Skin of body (tissue), 3 donors: ENCODE measurements at places on chromosomes 1 and 21.

DNA sequence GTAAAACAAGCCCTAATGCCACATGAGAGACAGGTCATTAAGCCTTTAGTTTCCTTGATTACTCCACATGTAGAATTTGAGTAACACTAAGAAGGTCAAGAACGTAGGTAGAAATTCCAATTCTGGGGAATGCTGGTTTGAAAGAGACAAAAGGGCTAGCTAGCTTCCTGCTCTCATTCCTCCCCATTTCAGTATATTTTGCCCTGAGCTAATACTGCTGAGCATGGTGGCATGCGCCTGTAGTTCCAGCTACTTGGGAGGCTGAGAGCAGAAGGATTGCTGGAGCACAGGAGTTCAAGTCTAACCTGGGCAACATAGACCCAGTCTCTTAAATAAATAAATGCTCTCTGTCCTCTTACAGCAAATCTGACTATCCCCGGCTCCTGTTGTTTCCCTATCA is 12.8 kb downstream of the PRDX6 start:
- no peak for DNase-seq

DNA sequence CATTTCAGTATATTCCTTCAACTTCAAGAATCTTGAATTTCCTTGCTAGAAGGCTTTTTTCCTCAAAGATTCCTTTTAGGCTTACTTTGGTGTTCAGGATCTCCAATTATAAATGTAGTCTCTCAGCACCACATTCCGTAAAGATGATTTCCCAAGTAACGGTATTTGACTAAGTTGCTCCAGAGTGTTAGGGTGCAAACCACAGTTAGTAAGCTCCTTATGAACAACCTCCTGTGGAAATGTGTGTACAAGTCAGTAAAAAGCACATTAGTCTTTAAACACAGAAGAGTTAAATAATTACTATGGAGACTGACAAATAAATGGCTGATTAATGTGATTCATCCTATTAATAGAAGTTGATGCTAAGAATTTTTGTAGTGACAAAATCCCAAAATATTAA is 10.3 kb downstream of the DONSON start:
- no peak for DNase-seq

GRCh38 chr1:59422921-59423575 is 126.2 kb downstream of the FGGY start:
- DNase-seq, result no peak

GRCh38 chr1:30966690-30967369 is 58.3 kb upstream of the SDC3 start:
- no peak for DNase-seq

GRCh38 chr1:113040718-113041412 is 32.1 kb upstream of the LRIG2 start:
- no peak for DNase-seq

GRCh38 chr1:229454056-229454455 is 20.2 kb upstream of the ACTA1 start:
- DNase-seq, result no peak

- no peak for DNase-seq
Observed at GRCh38 chr21:33053951-33054350, 16.0 kb upstream of the OLIG1 start.

- no peak for DNase-seq
Observed at GRCh38 chr1:230064283-230064682, 2.8 kb upstream of the GALNT2 start.

- peak; percentile 19 for DNase-seq
Observed at GRCh38 chr1:87084244-87084836, 169.9 kb downstream of the HS2ST1 start.

DNA sequence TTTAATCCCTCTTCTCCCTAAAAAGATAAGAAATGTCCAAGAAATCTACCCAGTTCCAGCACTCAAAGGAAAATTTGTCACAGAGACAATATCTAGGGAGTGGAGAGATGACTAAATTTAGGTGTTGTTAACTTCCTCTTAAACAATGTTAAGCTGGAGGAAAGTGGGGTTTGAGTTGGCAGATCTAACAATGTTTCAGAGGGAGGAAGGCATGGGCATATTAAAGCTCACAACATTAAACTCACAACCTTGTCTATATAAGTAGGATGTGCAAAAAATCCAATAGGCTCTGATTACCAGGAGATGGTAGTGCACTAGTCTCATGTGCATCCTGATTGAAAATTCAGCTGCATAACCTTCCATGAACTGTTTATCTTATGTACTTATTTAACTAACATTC is 190.1 kb downstream of the BARHL2 start:
- no peak for DNase-seq

DNA sequence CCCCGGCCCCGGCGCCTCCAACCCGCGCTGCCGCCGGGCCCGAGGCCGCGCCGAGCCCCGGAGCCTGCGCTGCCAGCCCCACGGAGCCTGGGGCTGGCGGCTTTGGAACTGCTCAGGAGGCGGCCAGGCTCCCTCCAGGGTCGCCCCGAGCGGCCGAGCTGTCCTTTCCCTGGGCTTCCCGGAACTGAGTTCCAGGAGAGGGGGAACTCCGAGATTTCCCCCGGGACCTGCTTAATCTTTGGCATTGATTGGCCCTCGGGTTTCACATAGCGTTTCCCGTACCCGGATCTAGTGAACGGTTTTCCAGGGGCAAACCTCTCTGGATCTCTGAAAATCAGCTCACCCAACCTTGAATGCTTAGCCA is 504 bp downstream of the H6PD start:
- peak; percentile 18 for DNase-seq

DNA sequence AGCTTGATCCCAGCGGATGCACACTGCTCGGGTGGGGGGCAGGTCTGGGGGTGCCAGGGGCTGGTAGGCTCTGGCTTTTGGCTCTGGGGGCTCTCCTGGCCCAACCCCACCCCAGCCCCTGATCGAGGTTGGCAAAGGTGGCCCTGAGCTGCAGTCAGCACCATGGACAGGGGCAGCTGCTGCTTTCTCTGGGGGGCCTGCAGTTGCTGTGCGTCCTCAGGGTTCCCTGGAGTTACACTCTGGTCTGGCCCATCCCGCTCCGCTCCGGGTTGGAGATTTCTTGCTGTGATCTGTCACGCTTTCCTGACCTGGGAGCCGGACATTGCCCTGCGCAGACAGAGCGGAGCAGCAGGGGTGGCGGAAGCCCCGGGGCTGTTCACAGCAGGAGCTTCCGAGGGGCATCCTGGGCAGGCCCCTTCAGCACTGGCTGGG is 8.0 kb upstream of the PLCH2 start:
- DNase-seq, result no peak

GRCh38 chr1:17143760-17144159 is 24.5 kb upstream of the PADI2 start:
- DNase-seq, result no peak

GRCh38 chr1:232377494-232377770 is 252.5 kb downstream of the SIPA1L2 start:
- DNase-seq, result peak; percentile 7

DNA sequence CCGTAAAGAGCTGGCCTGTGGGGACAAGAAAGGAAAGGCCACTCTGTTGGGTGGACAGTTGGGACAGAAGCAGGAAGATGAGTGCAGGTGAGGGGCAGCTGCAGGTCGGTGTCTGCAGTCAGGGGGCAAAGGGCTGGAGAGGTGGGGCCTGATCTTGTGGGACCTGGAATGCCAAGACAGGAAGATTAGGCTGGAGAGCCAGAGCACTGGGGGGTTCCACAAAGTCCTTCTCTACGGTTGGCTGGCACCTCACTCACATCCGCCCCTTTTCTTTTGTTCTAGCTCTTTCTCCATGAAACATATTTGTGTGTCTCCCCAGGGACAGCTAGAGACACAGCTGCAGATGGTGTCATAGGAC is 404.1 kb downstream of the PTPRU start:
- DNase-seq, result no peak

- no peak for DNase-seq
Observed at GRCh38 chr1:172654535-172654934, 4.4 kb upstream of the FASLG start.

- no peak for DNase-seq
Observed at GRCh38 chr1:48543854-48544253, 71.8 kb upstream of the SPATA6 start.

- no peak for DNase-seq
Observed at GRCh38 chr21:44052071-44052829, 40.1 kb downstream of the TRAPPC10 start.

- peak; percentile 9 for DNase-seq
Observed at GRCh38 chr1:21594935-21595897, 73.9 kb downstream of the RAP1GAP start.

GRCh38 chr1:156050376-156050775 is 3.2 kb downstream of the UBQLN4 start:
- DNase-seq, result no peak

GRCh38 chr1:55611123-55611522 is 396.0 kb upstream of the USP24 start:
- DNase-seq, result no peak

DNA sequence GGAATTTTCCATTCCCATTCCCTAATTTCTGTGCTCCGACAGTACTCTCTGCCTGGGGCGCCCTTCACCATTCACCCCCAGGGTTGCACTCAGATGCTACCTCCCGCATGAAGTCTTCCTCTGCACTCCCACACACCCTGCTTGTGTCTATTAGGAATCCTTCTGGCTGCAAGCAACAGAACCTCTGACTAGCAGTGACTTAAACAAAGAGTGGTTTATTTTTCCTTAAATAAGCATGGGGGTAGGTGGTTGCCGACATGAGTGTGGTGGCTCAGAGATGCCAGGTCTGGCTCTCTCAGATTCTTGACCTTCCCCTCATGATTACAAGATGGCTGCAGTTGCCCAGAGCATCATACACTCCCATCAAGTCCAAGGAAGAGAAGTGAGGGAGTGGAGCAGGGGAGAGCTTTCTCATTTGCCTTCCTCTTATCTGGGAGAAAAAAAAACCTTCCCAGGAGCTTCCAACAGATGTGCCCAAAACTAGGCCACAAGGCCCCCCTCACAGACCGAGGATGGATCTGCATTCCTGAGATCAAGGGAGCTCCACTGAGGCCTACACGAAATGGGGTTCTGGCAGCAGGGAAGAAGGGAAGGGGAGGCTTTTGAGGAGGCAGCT is 49.6 kb upstream of the LBR start:
- no peak for DNase-seq

DNA sequence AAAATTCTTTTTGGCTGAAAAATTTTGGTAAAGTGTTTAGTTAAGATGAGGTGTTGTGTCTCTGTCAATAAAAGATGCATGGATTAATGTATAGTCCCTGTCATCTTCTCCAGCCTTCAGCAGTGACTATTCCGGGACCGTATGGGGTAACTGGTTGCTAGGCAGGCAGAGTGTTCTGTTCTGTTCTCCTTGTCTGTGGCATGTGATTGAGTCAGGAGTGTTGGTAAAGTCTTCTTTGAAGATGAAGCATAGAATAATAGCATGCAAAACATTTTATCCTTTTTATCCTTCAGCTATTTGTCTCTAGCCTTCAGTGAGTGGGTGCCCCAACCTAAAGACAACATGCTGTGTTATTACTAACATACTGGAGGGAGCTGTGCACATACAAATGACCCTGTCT is 74.6 kb downstream of the RGL1 start:
- DNase-seq, result no peak

DNA sequence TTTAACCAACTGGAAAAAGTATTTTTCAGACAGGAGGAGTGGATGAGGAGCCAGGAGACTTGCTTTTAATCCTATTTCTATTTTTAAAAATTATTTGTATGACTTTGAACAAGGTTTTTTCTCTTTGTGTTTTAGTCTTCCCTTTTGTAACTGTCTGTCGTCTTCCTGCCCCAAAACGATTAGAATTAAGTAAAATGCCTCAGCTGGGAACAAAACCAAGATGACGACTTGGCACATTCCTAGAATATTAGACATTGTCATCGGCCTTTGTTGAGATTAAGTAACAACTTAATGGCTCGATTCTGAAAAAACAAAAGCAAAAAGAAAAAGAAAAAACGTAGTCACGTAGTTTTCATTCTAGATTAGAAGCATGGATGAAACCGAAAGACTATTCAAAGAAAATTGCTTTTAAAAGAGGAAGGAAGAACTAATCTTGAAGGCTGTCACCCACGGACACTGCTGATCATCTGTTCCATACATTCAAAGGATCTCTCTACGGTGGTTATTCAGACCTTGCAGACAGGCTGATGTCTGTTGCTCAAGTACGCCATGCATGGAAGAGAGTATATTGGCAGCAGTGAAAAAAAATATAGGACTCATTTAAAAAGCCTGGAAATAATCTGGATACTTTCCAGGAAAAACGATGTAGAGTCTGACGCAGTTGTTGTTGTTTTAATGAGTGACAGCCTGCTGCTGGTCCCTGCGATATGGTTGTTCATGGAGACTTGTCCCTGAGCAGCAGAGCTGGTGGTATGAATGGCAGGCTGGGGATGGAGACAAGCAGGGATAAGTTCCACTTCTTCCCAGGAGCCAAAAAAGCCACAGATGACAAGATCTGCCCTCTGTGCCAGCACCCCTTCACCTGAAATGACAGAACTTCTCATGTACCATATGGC is 16.8 kb downstream of the GNG4 start:
- peak; percentile 28 for DNase-seq

- DNase-seq, result no peak
Observed at GRCh38 chr1:9008236-9008635, 18.0 kb downstream of the SLC2A7 start.

DNA sequence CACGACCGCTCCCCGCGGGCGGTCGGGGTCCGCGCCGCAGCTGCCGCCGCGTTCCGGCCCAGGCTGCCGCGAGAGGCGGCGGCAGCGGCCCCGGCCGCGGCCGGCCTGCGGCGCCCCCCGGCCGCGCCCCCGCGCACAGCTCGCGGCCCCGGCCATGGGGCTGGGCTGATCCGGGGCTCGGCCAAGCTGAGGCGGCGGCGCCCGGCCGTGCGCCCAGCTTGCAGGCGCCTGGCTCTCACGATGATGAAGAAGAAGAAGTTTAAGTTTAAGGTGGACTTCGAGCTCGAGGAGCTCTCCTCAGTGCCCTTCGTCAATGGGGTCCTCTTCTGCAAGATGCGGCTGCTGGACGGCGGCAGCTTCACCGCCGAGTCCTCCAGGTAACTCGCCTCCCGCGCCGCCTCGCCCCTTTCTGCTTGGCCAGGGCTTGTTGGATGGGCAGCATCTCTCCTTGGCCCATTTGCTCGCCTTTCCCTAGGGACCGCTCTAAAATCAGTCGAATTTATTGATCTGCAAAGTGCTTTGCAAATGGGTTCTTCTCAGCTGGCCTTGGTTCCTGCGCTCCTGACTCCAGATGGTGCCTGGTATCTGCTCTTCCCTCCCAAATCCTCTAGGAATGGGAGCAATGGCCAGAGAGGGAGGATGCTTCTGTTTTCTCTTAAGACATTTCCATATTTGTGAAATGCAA is 431 bp downstream of the EEIG2 start:
- DNase-seq, result peak; percentile 25

DNA sequence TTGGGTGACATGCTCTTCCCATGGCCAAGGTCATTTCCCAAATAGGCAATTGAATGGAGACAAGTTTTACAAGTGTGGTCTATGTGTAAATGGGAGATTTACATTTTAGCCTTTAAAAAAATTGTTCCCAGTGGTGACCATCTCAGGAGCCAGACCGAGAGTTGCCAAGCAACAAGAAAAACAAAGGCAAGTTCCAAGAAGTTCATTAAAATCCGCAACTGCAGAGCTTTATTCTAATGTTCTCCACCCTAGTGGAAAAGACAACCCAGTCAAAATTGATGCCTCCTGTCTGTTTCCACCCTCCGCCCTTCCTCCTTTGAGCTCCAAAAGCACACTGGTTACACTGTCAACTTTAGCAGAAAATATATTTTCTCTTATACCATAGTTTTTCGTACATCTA is 33.2 kb upstream of the CD55 start:
- peak; percentile 66 for DNase-seq
